ENCODE measurements at places on chromosomes 11 and 22.

GRCh38 chr22:38327805-38328204 is 10.6 kb upstream of the CSNK1E start:
- peak; percentile 36 for DNase-seq

GRCh38 chr22:19422440-19423301 is 8.9 kb downstream of the HIRA start:
- no peak for DNase-seq

DNA sequence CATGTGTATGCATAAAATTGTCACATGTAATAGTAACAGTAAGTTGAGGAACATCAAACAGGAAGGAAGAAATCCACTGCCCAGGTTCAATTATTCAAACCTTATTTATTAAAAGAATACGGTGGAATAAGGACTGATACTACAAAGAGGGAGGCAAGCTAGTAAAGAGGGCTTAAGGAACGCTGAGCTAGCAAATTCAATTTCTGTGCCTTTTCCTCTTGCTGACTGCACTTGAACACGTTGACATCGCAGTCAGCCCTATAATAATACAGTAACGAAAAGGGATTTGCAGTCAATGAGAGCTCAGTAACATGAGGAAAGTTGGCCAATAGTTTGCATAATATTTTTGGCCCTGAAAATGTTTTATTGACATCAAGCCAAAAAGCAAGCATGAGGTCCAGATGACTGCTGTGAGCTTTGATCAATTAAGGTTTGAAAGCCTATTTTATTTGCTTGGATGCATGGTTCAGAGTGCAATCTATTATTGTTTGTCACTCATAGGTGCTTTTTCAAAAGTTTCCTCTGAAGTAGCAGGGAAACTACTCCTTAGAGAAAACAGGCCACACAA is 861.8 kb downstream of the LRRC4C start:
- no peak for DNase-seq

DNA sequence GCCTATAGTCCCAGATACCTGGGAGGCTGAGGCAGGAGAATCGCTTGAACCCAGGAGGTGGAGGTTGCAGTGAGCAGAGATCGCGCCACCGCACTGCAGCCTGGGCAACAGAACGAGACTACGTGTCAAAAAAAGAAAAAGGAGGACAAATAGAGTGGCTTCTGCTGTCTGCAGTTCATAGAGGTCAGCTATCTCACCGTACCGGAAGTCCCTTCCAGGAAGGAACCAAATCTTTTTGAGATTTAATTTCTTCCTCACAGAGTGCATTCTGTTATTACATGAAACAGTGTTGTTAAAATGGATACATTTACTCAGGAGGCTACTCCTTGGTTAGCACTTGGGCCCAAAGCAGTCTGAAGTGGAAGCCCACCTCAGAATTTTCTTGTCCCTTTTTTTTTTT is 33.4 kb downstream of the FAM118A start:
- no peak for DNase-seq

GRCh38 chr11:111510311-111510710 is 1.9 kb downstream of the BTG4 start:
- no peak for DNase-seq

DNA sequence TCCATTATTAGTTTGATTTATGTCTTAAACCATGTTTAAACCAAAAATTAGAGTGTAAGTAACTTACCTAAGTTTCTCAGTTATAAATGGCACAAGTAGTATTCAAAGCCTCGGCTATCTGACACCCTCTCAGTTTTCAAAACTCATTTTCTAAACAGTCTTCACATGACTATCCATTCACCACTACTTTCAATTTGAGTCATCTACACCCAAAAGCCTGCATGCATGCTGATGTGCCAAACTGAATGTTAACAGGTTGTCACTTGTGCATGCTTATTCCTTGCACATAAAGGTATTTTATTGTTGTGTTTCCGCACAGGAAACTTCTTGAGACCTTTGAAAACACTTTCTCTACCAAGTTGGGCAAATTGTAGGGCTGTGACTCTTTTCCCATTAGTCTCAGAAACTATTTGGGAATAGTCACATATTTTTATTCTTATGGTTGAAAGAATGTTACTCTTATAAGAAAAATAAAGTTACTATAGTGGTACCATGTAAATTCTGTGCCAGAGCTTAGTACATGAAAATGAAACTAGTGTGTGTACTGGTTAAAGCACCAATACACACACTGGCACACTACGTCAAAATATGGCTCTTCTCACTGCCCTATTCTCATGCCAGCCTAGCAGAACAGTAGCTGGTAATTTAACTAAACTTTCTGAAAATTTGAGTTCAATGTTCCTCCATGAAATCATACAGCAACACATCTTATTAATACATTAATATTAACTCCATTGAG is 2.2 kb upstream of the OR51E2 start:
- DNase-seq = no peak

GRCh38 chr11:129973068-129973467 is 29.6 kb downstream of the PRDM10 start:
- DNase-seq = no peak

- no peak for DNase-seq
Measured at GRCh38 chr11:114607753-114608459, 12.3 kb upstream of the NXPE4 start.
